EH (cell line): ENCODE measurements at places on chromosomes 7 and 10.

- DNase-seq = no peak
Measured at GRCh38 chr7:150404172-150404804, 25.2 kb downstream of the ZNF775 start.

DNA sequence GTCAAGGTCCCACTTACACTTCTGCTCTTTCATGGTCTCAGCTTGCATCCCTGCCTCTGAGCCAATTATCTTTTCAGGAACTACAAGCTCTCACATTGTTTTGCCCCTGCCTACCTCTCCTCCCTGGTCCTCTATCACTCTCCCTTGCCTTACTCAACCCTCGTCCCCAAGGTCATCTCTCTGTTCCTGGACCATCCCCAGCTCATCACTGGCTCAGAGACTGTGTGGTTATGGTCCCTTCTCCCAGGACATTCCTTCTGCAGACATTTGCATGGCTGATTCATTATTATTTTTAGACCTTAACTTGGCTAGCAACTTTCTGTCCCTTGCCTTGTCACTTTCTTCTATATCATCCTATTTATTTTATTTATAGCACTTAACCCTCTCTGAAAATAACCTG is 17.8 kb upstream of the GPAM start:
- peak; percentile 28 for DNase-seq

- no peak for DNase-seq
Measured at GRCh38 chr10:132207536-132208461, 21.1 kb downstream of the DPYSL4 start.

GRCh38 chr10:14185316-14186045 is 145.2 kb downstream of the FRMD4A start:
- peak; percentile 84 for DNase-seq

GRCh38 chr10:96271016-96271815 is at the start of gene BLNK:
BLNK (minus strand) TSS chr10:96271569; CDS start chr10:96271398, 171 bp downstream.
- DNase-seq = peak; percentile 6
